ENCODE measurements at places on chromosomes 3 and 15.
A peak's percentile ranks its signal among the peaks of the same experiment; 100 is the strongest.

DNA sequence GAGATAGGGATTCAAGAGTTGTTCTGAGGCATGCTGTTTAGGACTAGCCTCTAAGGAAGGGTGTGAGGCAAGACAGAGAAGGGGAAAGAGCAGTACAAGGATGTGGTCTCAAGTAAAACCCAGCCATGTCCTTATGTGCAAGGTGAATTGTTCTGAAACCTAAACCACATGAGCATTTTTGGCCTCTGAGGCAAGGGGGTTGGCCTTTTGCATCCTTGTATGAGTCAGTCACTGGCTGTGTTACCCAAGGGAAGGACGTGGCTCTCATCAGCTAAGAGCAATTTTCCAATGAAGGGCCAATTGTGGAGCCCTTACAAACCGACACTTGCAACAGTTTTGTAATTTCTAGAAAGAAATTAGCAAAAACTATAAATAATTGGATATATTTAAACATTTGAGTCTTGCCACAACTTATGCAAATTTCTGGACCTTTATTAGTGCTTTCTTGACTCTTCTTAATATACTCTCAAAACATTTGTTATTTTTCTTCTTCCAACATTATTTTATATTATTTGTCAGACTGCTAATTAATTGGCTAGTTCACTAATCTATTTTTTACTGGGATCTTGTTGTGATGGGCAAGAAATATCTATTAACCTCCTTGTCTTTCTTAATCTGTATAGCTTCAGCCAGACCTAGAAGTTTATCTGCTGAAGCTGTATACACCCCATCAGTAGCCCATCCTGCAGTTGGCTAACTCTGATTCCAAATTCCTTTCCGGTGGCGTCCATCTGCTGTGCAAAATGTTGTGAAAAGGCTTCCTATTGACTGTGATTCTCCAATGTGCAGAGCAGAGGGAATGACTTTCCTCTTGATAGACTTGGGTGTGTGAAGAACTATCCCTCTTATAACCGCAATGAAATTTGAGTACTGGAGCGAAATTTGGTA is 97.7 kb upstream of the P2RY1 start:
- peak; percentile 75 for DNase-seq

- DNase-seq = no peak
Measured at GRCh38 chr15:74011610-74012009, 17.1 kb downstream of the PML start.

DNA sequence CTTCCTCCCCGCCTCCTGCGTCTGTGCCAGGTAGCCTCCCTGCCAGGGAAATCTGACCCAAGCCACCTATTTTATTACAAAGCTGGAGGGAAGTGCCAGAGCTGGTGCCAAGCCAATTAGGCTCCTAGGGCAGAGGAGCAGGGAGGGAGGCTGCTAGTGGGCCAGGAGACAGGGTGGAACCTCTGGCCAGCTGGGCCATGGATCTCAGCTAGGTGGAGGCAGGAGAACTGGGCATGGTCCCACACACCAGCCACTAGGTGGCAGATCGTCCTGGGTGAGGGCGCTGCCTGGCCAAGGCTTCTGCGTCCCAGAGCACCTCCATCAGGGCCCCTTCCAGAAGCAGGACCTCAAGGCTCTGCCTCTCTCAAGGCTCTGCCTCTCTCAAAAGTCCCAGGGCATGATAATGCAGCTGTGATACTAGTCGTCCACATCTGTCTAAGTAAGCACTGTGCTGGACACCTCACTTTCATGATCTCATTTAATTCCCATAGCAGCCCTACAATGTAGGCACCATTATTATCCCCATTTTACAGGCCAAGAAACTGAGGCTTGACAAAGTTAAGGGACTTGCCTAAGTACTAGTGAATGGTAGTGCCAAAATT is 4.5 kb upstream of the RFT1 start:
- peak; percentile 41 for DNase-seq

GRCh38 chr3:20039765-20040547 is at the start of gene KAT2B:
TSS of gene KAT2B (plus strand) at chr3:20040446. CDS start at chr3:20040478, 32 bp downstream.
- peak; percentile 83 for DNase-seq

GRCh38 chr3:99023590-99024192 is 122.2 kb upstream of the DCBLD2 start:
- no peak for DNase-seq

GRCh38 chr3:41207355-41207754 is 8.1 kb downstream of the CTNNB1 start:
- DNase-seq = no peak

Measured in NK-92 treated with Interleukin-12 subunit alpha and Interleukin-12 subunit beta, amount 100 ng/mL, for 24 hours (cell line).